Ureter (tissue), 1 donor: ENCODE measurements at places on chromosomes 4 and X. TPM values are rescaled to one million over a fixed set of nuclear protein-coding genes. Genes with fewer than 3 reads are reported as not detected.

The SCFD2 gene
- total RNA-seq, result 46.6 TPM

The OPRPN gene
- not detected for total RNA-seq

The MSX1 gene
- total RNA-seq, result 4.0 TPM

The ZXDA gene
- 6.7 TPM for total RNA-seq

The SPANXD gene
- total RNA-seq, result not detected

- DNase-seq, result no peak
These were observed 932.3 kb upstream of the EPHA5 start for GRCh38 chr4:66602622-66603021.

GRCh38 chrX:56618323-56618722 lies 54.9 kb downstream of the UBQLN2 start:
- DNase-seq, result no peak

GRCh38 chrX:41857670-41858069 lies 65.7 kb downstream of the CASK start:
- no peak for DNase-seq

GRCh38 chr4:1725521-1725920 lies 4.2 kb downstream of the TACC3 start:
- DNase-seq, result no peak

DNA sequence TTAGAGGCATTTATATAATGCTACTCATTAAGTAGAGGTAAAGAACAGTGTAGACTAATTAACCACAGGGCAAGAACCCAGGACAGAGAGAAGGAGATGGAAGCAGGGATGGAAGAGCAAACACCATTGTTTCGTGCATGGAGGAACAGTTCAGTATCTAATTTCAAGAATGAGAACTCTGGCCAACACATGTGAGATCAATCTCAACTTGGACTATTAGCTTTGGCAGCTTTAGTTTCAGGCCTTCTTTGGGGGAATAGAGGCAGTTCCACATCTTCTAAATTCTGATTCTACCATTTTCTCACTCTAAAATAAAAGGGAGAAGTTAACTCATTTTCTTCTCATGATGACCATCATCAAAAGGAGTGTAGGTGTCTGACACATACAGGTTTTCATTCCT lies 207.0 kb downstream of the LDB2 start:
- no peak for DNase-seq

DNA sequence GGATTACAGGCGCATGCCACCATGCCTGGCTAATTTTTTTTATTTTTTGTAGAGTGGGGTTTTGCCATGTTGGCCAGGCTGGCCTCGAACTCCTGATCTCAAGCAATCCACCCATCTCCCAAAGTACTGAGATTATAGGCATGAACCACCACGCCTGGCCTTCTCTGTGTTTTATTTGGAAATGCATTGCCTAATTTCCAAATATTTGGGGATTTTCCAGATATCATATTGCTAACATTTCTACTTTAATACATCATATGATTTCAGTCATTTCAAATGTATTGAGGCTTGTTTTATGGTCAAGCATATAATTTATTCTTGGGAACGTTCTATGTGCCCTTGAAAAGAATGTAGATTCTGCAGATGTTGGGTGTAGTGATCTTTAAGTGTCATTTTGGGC lies 38.8 kb downstream of the FGF2 start:
- DNase-seq, result no peak

GRCh38 chr4:3741217-3742011 lies 24.8 kb upstream of the ADRA2C start:
- no peak for DNase-seq

DNA sequence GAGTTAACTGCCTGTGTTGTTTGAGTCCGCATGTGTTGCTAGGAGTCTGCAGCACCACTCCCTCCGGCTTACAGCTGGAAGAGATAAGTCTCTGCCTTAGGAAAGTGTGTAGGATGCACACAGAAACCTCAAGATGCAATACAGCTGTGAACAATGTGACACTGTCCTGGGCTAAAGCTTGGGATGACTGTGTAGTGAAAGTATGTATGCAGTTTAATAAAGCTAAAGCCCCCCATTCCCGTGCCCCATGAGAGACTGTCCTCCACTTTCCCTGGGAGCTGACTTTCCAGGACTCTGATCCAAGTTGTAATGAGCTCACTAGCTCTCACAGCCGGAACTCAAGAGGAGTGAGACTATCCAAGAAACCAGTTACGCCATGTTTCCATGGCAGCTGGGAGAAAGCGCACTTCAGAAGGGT lies 156.6 kb upstream of the FTHL17 start:
- no peak for DNase-seq

GRCh38 chrX:102535958-102536357 lies 19.4 kb upstream of the TMSB15A start:
- DNase-seq, result no peak

DNA sequence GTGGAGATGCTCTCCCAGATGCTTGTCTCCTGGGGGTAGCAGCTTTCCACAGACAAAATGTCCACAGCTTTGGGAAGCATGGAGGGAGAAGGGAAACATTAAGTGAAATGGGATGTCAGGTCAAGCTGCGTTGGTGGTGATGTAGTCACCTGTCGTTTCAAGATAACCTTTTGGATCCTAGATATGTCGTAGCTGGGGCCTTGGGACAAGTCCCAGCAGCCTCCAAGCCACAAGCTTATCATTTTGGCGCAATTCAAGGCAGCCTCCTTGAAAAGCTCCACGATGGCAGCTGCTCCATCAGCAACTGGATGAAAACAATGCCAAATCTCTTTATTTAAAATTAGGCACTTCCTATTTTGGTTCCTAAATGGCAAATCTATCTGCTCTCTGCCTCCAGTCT lies 52.0 kb downstream of the RTL9 start:
- DNase-seq, result no peak

DNA sequence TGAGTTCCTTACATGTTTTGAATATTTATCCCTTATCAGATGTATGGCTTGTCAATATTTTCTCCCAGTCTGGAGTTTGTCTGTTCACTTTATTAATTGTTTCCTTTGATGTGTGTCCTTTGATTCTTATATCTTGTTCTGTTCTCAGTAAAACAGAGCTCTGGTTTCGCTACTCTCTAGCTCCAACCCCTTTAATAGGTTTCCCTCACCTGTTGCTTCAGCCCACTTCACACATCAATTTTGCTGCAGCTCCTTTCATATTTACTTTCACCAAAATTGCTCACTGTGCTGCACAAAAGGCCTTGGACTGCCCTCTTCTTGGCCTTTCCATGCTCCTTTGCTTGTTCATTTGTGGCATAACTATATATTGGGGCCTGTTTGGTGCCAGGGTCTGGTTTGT lies 85.1 kb downstream of the CFAP299 start:
- DNase-seq, result no peak

DNA sequence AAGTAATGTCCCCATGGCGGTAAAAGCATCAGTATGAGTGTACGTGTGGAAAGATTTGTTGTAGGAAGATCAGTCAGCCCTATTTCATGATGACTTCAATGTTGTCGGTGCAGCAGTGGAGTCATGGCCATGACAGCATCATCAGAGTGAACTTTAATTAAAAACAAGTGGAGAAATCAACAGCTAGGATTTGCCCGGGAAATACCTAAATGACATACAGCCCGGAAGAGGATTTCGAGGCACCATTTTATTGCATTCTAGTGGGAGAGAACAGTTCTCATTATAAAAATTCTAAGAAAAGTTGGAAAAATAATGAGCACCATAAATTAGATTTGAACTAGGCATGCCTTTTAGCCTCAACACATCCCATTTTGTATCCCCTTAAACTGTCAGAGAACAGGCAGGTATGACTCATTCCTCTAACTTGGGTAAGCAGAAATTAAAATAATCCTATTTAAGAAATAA lies 170.1 kb downstream of the SHROOM3 start:
- no peak for DNase-seq
